ENCODE measurements at places on chromosomes 4 and X.
A peak's percentile ranks its signal among the peaks of the same experiment; 100 is the strongest.

GRCh38 chr4:105715692-105716278 is 7.2 kb downstream of the GSTCD start:
- no peak for DNase-seq

GRCh38 chr4:1130316-1131186 is 17.2 kb upstream of the RNF212 start:
- peak; percentile 76 for DNase-seq

- DNase-seq: no peak
Measured at GRCh38 chr4:180557348-180557747, 1685.9 kb upstream of the TENM3 start.

- DNase-seq: no peak
Measured at GRCh38 chrX:118455013-118455412, 40.6 kb upstream of the DOCK11 start.

- DNase-seq: no peak
Measured at GRCh38 chr4:684623-685327, 4.2 kb downstream of the SLC49A3 start.
